H9 (cell line): ENCODE measurements at places on chromosomes 5 and 9.

DNA sequence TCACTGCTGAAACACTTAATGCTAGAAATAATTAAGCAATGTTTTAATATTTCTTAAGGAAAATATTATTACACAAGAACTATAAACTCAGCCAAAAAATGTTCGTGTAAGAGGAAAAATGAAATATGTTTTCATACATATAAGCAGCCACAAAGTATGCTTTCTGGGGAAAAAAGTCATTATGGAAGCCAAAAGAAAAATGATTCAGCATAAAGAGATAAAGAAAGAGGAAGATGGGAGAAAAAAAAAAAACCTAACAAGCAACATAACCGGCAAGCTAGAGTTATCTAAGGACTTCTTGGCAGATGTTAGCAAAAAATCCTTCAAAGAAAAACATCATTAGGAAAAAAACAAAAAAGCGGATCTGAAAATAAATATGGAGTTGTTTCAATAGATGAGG, 179.1 kb downstream of the MUSK start:
- H3K4me1 ChIP-seq = no peaks in the 10 kb centered on the region
- H3K27me3 ChIP-seq = no peaks in the 10 kb centered on the region
- H3K4me3 ChIP-seq = no peak overlapping the region
- no peaks in the 10 kb centered on the region for H3K36me3 ChIP-seq
- DNase-seq = no peak
- H3K27ac ChIP-seq = no peak overlapping the region

- H3K27ac ChIP-seq = no peak overlapping the region
- DNase-seq = no peak
Observed at GRCh38 chr9:25461416-25461815, 216.8 kb downstream of the TUSC1 start.

DNA sequence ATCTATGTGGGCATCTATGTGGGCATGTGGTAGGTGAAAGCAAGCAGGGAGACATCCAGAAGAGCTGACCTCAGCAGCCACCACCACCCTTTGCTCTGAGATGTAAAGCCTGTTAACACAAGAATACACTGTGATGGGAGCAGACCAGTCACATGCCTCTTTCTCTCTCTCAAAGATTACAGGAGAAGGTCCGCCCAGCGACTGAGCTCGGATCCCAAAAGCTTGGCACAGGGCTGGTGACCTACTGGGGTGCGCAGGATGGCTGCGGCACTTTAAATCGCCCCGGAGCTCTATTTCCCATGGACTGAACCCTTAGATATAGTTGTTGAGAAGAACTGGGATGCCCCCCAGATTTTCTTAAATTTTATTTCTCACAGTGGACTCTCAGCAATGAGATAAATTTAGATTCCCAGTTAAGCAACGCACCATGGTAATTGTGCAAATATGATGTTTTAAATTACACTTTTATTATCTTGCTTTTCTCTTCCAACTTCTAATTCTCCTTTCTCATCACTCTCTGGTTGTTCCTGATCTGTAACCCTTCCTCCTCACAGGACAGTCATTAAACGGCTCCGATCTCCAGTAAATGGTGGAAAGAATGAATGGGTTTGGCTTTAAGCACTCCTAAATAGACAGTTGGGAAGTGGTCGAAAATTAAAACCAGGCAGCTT, 37.7 kb upstream of the ICE1 start:
- H3K36me3 ChIP-seq = no peaks in the 10 kb centered on the region
- H3K4me1 ChIP-seq = no peaks in the 10 kb centered on the region
- no peak overlapping the region for H3K4me3 ChIP-seq
- no peaks in the 10 kb centered on the region for H3K27me3 ChIP-seq

DNA sequence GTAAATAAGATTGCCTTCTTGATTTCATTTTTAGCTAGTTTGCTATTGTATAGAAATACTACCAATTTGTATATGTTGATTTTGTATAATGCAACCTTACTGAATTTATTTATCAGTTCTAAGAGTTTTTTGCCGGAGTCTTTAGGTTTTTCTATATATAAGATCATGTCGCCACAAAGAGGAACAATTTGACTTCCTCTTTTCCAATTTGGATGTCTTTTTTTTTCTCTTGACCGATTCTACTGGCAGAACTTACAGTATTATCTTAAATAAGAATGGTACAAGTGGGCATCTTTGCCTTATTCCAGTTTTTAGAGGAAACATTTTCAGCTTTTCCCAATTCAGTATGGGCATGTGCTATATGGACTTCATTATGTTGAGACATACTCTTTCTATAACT, 624.7 kb upstream of the ACO1 start:
- no peaks in the 10 kb centered on the region for H3K27me3 ChIP-seq
- H3K4me1 ChIP-seq = no peaks in the 10 kb centered on the region
- no peak for DNase-seq
- H3K4me3 ChIP-seq = no peak overlapping the region
- H3K36me3 ChIP-seq = no peaks in the 10 kb centered on the region

DNA sequence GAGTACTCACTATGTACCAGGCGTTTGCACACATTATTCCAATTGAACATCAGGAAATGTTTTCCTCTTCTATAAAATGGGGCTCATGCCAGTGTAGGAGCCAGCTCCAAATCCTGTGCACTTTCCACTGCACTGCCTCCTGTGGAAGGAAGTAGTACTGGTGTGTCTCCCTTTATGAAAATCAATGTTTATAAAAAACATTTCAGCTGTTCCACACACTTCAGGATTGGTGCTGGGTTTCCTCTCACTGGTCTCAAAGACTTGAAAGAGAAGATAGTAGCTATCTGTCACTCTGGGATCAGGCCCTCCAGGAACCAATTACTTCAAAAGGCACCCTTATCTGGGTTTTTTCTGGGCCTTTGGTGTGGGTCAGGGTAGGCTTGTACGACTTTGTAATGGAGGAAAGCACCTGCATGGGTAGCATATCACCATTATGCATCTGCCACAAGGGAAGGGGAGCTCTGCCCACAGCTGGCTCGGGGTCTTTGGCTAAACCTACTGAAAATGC, 32.5 kb downstream of the RAB14 start:
- DNase-seq = no peak
- H3K27ac ChIP-seq = no peak overlapping the region
- 0 out of 2 replicates have a peak, but pooled peaks cover 2% of the 10 kb centered on the region for H3K4me1 ChIP-seq
- H3K27me3 ChIP-seq = no peaks in the 10 kb centered on the region

- H3K4me1 ChIP-seq = no peaks in the 10 kb centered on the region
- DNase-seq = no peak
- H3K4me3 ChIP-seq = no peak overlapping the region
- no peaks in the 10 kb centered on the region for H3K36me3 ChIP-seq
- H3K27me3 ChIP-seq = no peaks in the 10 kb centered on the region
- H3K27ac ChIP-seq = no peak overlapping the region
Observed at GRCh38 chr9:135227641-135228251, 140.3 kb downstream of the OLFM1 start.

DNA sequence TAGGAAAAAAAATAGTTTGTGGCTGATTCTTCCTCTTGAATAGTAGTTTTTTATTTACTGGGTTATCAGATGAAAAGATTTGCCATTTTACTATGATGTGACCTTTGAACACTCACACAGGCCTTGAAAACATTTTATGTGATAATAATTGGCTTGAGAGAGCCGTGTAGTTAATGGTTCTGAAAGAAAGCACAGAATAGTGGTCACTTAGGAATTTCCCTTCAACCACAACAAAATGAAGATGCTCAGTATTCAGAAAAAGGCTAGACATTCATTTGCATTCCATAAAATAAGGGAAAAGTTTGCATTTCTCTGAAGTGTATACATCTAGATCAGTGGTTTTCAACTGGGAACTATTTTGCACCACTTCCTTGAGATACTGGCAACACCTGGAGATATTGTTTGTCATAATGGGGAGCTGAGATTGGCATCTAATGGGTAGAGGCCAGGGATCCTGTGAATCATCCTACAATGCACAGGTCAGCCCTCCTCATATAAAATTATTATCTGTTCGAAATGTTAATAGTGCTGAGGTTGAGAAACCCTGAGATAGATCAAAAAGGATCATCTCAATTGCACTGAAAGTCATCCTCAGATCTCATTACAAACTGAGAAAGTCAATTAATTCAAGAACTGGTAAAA, 446.4 kb upstream of the CCNG1 start:
- H3K4me3 ChIP-seq = no peak overlapping the region
- H3K27ac ChIP-seq = no peak overlapping the region
- no peaks in the 10 kb centered on the region for H3K36me3 ChIP-seq
- no peak for DNase-seq

GRCh38 chr5:60540856-60541805, 158.8 kb downstream of the DEPDC1B start:
- H3K4me1 ChIP-seq = peaks cover 2% of the 10 kb centered on the region; the same call in 1 of the 2 replicates
- no peak for DNase-seq
- no peaks in the 10 kb centered on the region for H3K27me3 ChIP-seq
- no peak overlapping the region for H3K27ac ChIP-seq

- no peaks in the 10 kb centered on the region for H3K36me3 ChIP-seq
- no peak overlapping the region for H3K27ac ChIP-seq
- DNase-seq = no peak
- H3K4me3 ChIP-seq = no peak overlapping the region
- peaks cover 2% of the 10 kb centered on the region for H3K4me1 ChIP-seq
Observed at GRCh38 chr9:72586388-72587130, 65.2 kb downstream of the TMC1 start.

DNA sequence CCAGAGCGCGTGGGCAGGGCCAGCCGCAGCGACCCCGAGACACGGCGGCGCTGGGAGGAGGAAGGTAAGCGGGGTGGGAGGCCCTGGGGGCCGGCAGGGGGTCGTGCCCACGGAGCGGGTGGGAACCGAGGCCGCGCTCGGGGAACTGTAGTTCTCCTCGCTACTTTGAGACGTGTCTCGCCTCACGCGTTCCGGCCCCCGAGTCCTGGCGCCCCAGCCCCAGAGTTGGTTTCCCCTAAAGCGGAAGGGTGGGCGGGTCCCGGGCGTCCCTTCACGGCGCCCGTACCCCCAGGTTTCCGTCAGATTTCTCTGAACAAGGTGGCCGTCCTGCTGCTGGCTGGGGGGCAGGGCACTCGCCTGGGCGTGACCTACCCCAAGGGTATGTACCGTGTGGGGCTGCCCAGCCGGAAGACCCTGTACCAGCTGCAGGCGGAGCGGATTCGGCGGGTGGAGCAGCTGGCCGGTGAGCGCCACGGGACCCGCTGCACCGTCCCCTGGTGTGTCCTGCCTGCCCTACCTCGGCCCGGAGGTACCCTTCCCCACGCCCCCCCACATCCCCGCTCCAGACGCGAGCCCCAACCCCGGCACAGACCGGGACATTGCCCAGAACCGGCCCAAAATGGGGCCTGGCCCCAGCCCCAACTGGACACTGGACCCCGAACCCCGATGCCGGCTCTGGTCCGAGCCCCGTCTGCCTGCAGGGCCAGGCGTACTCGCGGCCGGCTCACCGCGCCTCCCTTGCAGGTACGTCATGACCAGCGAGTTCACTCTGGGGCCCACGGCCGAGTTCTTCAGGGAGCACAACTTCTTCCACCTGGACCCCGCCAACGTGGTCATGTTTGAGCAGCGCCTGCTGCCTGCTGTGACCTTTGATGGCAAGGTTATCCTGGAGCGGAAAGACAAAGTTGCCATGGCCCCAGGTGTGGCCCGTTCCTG, 709 bp downstream of the UAP1L1 start:
- peak overlapping the region; percentile 60 for H3K4me3 ChIP-seq
- no peak overlapping the region for H3K27ac ChIP-seq
- no peak for DNase-seq
- no peaks in the 10 kb centered on the region for H3K36me3 ChIP-seq
- H3K27me3 ChIP-seq = peaks cover 7% of the 10 kb centered on the region; the same call in 1 of the 2 replicates
- peaks cover 3% of the 10 kb centered on the region; the same call in 1 of the 2 replicates for H3K4me1 ChIP-seq

DNA sequence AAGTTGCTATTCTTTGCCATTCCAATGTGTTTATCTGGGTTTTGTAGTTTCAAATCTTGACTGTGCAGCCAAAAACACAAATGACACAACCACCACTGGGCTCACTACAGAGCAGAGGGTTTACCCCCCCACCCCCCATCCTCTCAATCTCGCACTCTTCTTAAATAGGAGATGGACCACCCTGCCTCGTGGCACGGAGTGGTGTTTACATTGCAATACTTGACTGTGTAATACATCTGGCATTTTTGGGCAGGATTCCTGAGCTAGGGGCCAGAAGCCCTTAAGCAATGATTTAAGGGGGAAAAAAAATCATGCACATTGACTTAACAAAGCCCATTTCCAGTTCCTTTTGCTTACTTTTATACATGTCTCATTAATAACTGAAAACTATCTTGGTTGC, 19.0 kb downstream of the PTCH1 start:
- no peak overlapping the region for H3K4me3 ChIP-seq
- peaks cover 21% of the 10 kb centered on the region for H3K4me1 ChIP-seq
- H3K27me3 ChIP-seq = no peaks in the 10 kb centered on the region
- DNase-seq = no peak

- DNase-seq = no peak
- H3K27ac ChIP-seq = no peak overlapping the region
- no peak overlapping the region for H3K4me3 ChIP-seq
- no peaks in the 10 kb centered on the region for H3K27me3 ChIP-seq
Observed at GRCh38 chr5:40347981-40348725, 331.6 kb upstream of the PTGER4 start.

DNA sequence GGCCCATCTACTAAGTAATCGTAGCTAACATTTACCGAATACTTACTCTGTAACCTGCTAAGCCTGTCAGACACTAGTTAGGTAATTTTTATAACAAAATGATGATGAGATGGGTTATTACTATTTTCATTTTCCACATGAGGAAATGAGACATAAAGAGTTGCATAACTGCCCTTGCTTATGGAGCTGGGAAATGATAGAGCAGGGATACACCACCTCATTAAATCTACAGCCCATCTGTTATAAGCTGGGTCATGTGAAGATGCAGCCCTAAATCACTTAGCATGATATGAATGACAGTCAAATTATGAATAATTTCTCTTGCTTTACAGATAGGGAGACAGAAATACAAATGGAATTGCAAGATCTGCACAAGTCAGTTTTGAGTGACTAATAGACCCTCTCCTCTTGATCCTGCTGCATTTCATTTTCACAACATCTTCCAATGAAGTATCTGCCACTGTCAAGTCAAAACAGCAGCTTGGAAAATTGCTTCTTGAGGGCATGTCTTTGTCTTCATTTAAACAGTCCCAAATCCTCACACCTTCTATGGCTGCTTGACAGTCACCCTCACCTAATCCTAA, 364.7 kb downstream of the PRELID2 start:
- H3K27me3 ChIP-seq = no peaks in the 10 kb centered on the region
- no peaks in the 10 kb centered on the region for H3K36me3 ChIP-seq
- no peak overlapping the region for H3K4me3 ChIP-seq
- H3K27ac ChIP-seq = no peak overlapping the region

- no peak overlapping the region for H3K27ac ChIP-seq
- no peaks in the 10 kb centered on the region for H3K36me3 ChIP-seq
- H3K4me1 ChIP-seq = no peaks in the 10 kb centered on the region
- DNase-seq = no peak
- no peak overlapping the region for H3K4me3 ChIP-seq
Observed at GRCh38 chr9:126399789-126400188, 73.2 kb downstream of the MVB12B start.

- peak; percentile 87 for DNase-seq
- no peak overlapping the region for H3K27ac ChIP-seq
- no peaks in the 10 kb centered on the region for H3K27me3 ChIP-seq
- no peak overlapping the region for H3K4me3 ChIP-seq
- H3K36me3 ChIP-seq = no peaks in the 10 kb centered on the region
Observed at GRCh38 chr5:121108725-121109124, 644.6 kb downstream of the PRR16 start.
